Epithelial cell of prostate (primary cell): ENCODE measurements at places on chromosomes 4 and X.

DNA sequence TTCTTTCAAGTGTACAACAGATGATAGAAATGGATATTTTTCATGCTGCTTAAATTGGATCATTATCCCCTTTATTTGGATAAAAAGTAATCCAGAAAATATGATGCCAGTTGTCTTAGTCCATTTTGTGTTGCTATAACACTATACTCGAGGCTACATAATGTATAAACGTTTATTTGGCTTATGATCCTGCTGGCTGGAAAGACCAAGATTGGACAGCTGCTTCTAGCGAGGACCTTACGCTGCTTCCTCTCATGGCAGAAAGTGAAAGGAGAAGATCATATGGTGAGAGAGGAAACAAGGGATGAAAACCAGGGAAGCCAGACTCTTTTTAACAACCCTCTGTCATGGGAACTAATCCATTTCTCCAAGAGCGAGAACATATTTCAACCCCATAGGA, 102.7 kb downstream of the TRAM1L1 start:
- no peak for DNase-seq

- DNase-seq = no peak
These were observed 70.2 kb downstream of the CXXC4 start for GRCh38 chr4:104424475-104424941.

- no peak for DNase-seq
These were observed 410.5 kb downstream of the PPP3CA start for GRCh38 chr4:100936661-100937375.

- DNase-seq = no peak
These were observed 393.8 kb downstream of the INPP4B start for GRCh38 chr4:142452161-142452855.

DNA sequence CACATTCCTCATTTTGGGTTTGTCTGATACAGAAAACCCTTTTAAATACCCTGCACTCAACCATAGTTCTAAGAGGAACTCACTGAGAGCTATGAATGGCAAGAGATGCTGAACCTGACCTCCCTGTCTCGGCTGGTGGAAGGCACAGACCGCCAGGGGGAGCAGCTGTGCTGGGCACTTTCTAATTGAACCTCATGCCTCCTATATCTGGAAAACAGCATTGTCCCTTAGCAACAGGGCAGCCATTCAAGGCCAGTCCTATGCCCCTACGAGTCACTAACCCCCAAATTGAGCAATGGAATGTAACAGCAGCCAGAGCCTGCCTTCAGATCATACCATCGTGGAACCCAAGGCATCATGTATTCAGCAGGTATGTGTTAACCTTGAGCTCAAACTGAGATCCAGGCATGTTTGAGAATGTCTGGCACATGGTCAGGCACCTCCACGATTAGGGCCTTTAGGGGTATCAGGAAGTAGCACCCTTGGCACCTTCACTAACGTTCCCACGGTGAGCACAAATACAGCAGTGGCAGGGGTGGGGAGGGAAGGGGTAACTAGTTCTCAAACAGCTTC, 5.1 kb downstream of the USP27X start:
- DNase-seq = no peak

- no peak for DNase-seq
These were observed 45.7 kb downstream of the ARHGAP10 start for GRCh38 chr4:147777456-147778091.

DNA sequence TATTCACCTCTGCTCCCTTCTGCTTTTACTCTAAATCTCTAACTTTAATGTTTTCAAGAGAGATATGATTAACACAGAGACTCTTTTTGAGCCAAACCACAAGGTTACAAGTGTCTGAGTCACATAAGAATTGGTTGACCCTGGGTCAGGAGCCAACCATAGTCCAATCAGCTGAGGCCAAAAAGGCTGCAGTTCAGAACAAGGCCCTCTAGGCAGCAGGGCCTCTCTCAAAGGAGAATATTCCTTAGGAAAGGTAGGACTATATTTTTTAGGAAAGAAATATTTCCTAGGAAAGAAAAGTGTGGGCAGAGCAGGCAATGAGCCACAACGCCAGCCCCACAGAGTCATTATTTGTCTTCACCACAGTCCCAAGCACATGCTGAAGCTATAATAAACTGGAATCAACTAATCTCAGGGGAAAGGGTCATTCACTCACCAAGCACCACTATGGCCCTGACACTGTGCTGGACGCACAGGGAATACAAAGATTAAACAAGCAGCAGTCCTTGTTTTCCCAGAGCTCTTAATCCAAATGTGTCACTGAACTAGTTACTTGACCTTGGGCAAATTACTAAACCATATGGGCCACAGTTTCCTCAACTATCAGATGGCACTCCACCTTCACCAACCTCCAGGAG, 2.2 kb downstream of the ATP8A1 start:
- no peak for DNase-seq

- no peak for DNase-seq
These were observed 321.3 kb downstream of the PTTG2 start for GRCh38 chr4:38281371-38282071.

DNA sequence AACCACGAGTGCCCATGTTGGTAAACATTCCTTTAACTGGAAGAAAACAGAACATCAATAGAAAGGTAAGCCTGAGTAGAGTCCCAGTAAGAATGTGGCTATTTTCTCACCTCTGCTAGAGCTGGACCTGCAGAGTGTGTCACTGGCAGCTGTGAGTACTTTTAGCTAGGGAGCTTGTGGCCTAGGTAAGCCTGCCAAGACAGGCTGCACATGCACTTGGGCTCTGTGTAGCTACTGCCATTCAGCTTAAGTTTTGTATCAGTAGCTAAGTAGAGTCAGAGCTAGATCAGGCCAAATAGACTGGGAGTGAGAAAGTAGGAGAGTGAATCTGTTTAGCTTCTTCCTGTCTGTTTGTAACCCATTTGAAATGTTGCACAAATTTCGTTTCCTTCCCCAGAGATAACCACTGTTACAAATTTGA, 35.3 kb downstream of the RBPJ start:
- DNase-seq = no peak

- no peak for DNase-seq
These were observed 139.4 kb upstream of the SCML1 start for GRCh38 chrX:17597836-17598439.

- no peak for DNase-seq
These were observed 148.7 kb upstream of the TBC1D9 start for GRCh38 chr4:140904904-140905303.

GRCh38 chrX:132837126-132837525, 121.3 kb downstream of the HS6ST2 start:
- DNase-seq = no peak

DNA sequence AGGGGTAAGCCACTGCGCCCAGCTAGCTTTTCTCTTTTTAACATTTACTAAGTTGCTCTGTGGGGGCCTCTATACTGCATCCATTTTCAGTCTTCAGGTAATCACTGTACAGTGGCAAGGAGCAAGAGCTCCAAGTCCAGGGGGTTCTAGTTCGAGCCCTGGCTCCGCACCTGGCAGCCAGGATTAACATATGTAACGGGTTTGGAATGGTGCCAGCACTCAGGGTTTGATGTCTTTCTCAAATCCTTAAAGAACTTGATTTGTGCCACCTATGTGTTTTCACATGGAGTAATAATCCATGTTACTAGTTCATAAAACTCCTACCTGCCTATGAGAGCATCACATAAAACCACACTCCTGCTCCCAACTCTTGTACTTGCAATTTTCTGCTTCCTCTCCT, 4.5 kb downstream of the GRPEL1 start:
- DNase-seq = no peak

DNA sequence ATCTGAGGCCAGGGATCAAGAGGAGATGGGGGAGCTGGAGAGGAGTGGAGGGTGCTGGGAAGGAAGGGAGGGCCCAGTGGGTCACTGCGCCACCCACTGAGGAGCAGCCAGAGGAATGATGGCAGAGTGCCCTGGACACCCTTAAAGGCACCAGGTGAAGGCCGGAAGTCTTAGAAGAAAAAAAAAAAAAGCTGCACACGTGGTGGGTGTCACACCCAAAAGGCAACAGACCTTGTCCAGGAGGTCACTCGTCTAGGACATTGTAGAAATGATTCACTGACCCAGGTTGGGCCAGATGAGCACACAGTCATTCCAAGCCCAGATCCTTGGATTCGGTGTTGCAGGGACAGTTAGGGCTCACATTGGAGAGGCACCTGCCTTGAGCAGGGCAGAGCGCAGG, 93.5 kb upstream of the TRIM2 start:
- no peak for DNase-seq

GRCh38 chr4:17578482-17578891, 1.5 kb downstream of the LAP3 start:
- DNase-seq = no peak

GRCh38 chr4:185265942-185266341, 56.5 kb downstream of the SNX25 start:
- DNase-seq = no peak

DNA sequence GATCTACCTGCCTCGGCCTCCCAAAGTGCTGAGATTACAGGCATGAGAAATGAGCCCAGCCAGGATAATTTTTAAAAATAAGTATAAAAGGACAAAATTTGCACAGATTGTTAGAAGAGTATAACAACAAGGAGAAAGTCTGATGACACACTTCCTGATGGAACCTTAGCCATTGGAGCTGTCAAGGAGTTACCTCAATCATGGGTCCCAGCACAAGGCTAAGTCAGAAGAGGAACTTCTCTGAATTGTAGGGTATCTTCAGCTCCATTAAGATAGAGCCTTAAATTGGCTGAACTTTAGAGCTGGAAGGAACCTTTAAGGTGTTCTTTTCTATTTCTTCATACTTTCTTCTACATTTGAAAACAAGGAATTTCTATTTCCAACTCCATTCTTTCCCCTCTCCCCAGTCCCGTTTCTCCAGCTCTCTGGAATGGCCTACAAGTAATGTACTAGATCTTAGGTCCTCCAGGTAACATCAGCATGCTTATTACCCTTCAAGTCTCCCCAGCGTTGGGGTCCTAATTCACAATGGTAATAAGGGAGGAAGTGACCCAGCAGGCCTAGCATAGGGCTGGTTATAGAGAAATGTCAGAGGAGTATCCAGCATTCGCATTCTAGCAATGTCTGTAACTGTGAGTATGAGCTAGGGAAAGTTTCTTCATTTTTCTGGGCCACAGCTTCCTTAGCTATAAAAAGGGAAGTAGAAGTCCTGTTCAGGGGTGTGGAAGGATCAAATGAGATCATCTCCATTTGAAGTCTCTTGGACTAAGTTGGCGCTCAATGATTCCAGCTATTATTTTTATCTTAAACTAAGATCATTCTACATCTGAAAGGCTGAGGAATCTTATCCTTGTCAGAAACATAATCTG, 18.5 kb upstream of the RBPJ start:
- no peak for DNase-seq

GRCh38 chr4:124958847-124959246, 246.3 kb upstream of the ANKRD50 start:
- DNase-seq = no peak

DNA sequence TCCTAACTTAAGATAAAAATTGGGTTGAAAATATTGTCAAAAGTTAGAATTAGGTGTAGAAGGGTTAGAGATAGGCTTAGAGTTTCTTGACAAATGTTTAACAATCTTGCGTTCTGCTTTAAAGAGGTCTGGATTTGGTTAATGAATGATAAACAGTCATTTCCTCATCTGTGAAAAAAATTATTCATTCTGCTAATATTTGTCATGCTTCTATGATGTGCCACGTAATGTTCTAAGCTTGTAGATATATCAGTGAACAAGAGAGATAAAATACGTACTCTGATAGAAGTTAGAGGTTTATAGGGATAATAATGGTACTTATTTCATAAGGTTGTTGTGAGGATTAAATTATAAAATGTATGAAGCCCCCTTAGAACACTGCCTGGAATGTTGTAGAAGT, 443.0 kb upstream of the GALNT7 start:
- DNase-seq = no peak

GRCh38 chrX:10390187-10390586, 230.2 kb downstream of the MID1 start:
- DNase-seq = no peak

DNA sequence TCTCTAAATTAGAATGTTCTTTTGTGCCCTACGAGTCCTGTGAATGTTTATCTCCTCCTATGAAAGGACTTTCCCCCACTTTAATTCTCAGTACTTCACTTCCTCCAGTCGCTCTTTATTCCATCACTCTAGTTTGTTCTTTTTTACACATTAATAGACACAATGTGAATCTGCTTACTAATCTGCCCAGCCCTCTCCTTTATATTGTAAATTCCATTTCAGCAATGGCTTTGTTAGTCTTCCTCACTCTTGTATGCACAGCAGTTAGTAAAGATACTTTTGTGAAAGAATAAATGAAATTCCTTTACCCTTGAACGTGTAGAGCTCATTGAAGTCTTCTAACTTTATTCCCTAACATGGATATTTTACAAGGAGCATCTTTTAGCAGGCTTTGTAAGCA, 255.3 kb downstream of the GALNTL6 start:
- no peak for DNase-seq

DNA sequence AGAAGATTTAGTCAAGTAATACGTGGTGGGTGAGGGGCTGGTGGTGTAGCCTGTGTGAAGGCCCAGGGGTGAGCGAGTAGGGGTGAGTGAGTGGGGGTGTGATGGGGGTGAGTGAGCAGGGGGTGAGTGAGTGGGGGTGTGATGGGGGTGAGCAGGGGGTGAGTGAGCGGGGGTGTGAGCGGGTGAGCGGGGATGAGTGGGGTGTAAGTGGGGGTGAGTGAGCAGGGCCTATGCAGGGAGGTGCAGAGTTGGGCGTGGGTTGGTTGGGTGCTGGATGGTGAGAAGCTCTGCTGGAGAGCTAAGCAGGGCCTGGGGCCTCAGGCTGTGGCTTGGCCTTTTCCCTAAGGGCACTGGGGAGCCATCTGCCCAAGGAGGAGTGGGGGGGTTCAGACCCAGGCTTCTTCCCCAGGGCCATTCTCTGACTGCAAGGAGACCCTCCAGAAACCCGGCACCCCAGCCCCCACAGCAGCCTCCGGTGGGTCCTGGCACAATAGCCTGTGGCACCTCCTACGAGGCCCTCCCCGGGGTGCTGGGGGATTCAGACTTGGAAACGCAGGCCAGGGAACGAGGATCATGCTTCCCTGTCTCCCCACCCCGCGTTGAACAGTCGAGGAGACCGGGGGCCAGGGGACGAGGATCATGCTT, 30.4 kb downstream of the SH3TC1 start:
- DNase-seq = no peak

- DNase-seq = no peak
These were observed 112.0 kb upstream of the NDP start for GRCh38 chrX:44085209-44085608.
